ENCODE measurements at places on chromosomes 6 and 20.

DNA sequence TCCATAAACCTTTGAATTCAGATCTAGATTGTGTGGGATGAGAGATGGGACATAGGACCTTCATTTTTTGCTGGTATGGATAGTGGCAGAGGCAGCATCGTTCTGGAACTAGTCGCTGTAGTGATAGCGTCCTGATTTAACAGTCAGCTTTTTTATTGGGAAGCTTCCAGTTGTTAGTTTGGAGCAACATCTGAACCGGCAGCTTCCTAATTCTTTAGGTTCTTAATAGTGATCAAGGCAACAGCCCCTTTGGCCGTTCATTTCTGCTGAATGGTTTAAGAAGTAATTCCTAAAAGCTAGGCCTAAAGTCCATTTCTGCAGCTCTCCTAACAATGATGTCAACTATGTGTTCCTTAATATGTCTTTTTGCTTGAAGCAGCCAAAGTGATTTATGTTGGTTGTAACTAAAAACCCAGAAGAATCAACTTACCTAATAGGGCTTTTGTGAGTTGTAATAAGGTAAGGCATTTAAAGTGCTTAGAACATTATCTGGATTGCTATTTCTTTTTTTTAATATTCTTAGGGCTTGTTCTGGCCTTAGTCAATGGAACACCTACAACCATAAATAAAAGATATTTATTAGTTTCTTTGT, 90.3 kb downstream of the SHLD1 start:
- DNase-seq = peak; percentile 50

GRCh38 chr20:9609887-9610502, 95.6 kb downstream of the LAMP5 start:
- peak; percentile 77 for DNase-seq

- no peak for DNase-seq
These were observed 57.8 kb upstream of the NKAIN2 start for GRCh38 chr6:123745895-123746294.

DNA sequence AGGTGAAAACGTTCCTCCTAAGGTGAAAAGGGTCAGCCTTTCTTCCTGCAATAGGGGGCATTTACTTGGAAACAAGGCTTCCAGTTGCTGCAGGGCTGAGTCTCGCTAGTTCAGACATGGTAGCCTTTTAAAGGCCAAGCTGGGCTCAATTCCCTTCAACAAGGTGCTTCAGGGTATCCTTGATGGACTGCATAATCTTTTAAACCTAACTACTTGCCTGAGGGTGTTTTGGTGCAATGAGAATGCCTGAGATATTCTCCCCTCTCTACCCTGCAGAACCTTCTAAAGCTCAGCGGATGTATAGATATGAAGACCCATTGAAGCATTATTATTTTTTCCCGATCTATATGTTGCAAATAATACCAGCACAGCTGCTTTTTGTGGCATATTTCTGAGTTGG, 416.1 kb downstream of the QKI start:
- DNase-seq = no peak

- DNase-seq = no peak
These were observed 12.0 kb upstream of the RAET1E start for GRCh38 chr6:149909701-149910470.

- DNase-seq = peak; percentile 50
These were observed 79.5 kb downstream of the SESN1 start for GRCh38 chr6:109015176-109015575.

GRCh38 chr20:51402201-51402600, 140.3 kb downstream of the NFATC2 start:
- no peak for DNase-seq

GRCh38 chr6:71326611-71327010, 38.0 kb downstream of the OGFRL1 start:
- DNase-seq = no peak

- peak; percentile 86 for DNase-seq
These were observed 122.8 kb upstream of the COL21A1 start for GRCh38 chr6:56370127-56370540.

DNA sequence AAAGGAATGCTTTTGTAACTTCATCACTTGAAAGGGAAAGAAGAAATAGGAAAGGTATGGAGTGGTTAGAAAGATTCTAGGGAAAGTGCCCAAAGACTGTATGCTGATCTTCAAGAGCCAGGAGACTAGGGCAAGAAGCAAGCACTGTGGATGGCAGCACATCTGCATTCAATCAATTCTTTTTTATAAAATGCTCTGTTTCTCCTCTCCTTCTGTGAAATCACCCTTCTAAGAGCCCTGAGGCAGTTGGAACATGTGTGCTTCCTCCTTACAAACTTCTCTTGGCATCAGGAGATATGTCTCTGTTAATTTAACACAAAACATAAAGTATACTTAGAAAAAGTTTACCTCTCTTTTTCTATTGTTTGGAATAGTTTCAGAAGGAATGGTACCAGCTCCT, 1162.2 kb upstream of the GJE1 start:
- DNase-seq = no peak

GRCh38 chr6:41346441-41346840, 11.0 kb downstream of the NCR2 start:
- no peak for DNase-seq

DNA sequence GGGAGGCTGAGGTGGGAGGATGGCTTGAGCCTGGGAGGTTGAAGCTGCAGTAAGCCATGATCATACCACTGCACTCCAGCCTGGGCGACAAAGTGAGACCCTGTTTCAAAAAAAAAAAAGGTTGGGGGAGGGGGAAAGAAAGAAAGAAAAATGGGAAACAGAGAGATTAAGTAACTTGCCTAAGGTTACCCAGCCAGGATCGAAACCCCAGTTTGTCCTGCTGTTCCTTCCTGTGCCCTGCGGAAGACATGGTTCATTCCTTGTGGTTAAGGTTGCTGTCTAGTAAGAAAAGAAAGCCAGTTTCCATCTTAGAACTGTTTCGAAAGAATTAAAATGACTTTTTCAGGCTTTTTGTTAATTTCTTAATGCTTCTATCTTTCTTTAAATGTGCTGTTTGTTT, 29.8 kb downstream of the C6orf89 start:
- DNase-seq = no peak

DNA sequence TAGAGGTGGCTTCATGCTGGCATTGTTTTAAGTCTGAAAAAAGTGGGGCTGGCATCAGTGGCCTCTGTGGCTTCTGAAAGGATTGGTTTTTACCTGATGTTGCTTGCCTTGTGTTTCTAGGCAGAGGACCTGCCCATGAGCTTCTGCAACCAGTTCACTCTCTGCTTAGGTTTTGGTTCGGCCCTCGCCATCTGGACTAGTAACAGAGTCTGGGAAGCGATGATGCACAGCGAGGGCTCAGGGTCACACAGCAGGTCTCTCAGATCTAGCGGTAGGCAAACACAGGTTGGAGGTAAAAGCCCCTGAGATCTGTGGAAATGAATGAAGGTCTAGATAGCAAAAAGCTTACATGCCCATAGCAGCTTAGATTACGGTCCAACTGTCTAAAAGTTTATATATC, 6.8 kb upstream of the RBL1 start:
- DNase-seq = peak; percentile 45

GRCh38 chr20:46139908-46140482, 21.9 kb downstream of the CD40 start:
- DNase-seq = peak; percentile 96

DNA sequence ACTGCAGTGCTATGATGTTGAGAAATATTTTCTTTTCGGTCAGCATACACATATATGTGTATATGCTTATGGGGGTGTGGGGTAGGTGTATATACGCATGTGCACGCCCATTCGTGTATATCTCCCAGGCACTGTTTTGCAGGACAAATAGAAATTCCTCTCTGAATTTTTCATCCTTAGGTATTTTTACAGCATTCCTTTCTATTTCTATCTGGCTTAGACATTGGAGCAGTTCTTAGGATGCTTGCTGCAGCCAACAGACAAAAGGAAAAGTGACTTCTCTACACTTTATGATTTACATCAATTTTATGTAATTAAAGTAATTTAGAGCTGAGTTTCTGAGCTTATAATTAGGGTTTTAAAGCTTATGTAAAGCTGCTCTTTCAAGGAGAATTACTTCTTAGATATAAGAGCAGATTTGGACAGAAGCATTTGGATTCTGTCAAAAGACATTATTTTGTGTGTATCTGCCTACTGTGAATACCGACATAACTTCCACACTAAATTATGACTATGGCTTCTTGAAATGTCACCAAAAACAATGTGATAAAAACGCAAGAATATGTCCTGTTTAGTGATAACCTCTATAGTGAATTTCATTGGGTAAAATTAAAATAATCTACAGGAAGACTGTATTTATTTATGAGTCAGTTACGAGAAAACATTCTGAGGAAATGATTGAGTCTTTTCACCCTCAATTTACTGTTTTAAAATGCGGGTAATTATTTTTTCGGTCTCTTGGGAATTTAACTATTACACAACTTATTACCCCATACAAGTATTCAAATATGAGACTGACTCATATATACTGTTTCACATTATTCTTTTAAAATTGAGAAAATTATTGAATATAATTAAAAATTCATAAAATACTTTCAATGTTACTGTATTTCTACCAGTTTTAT, 21.3 kb upstream of the CEP43 start:
- DNase-seq = no peak

DNA sequence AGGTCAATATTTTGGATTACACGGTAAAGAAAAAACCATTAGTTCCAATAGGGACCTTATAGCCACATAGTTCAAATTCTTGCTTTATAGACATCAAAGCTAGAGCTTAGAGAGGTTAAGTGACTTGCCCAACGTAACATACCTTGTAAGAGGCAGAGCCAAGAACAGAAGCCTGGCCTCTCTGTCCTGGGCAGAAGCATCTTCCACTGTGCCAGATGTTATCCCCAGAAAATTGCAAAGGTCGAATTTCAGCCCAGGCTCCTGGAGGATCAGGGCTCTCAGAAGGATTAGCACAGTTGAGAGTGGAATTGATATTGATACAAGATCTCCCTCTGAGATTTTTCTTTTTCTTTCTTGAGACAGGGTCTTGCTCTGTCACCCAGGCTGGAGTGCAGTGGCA, 6.1 kb downstream of the SMIM28 start:
- DNase-seq = peak; percentile 56

GRCh38 chr6:21323577-21323976, 270.0 kb upstream of the SOX4 start:
- DNase-seq = peak; percentile 38

DNA sequence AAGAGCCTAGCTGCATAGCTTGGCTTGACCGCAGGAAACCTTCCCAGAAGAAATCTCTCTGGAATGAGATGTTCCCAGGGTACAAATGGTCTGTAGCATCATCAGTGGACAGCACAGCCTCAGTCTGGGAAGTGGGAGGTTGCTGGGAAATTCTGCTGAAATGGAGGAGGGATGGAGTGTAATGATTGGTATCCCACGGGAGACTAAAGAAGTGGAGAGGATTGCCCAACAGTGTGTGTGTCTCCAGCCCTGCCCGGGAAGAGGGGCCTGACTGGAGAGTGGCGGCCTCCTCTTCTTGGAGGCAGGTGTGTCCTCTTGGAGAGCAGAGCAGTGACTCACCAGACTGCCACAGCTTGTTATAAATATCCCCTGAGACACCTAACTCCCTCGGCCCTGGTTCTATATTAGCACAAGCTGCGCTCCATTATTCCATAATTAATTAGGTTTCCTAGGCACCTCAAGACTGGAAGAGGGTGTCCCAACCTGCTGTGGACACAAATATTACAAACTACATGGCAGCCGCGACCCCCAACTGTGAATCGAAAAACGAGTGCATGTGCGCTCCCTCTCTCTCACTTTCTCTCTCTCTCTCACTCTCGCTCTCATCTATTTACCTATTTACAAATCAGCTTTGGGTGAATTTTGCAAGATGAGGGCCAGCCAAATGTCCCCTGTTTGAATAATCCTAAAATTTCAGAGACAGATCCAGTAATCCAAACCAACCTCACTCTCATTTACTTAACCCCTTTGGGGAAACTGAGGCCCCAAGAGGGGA, 68.8 kb downstream of the FGD2 start:
- peak; percentile 59 for DNase-seq

- peak; percentile 26 for DNase-seq
These were observed 724.6 kb downstream of the UTRN start for GRCh38 chr6:145009711-145010110.

- no peak for DNase-seq
These were observed 8.8 kb upstream of the TRIM31 start for GRCh38 chr6:30121446-30122366.

DNA sequence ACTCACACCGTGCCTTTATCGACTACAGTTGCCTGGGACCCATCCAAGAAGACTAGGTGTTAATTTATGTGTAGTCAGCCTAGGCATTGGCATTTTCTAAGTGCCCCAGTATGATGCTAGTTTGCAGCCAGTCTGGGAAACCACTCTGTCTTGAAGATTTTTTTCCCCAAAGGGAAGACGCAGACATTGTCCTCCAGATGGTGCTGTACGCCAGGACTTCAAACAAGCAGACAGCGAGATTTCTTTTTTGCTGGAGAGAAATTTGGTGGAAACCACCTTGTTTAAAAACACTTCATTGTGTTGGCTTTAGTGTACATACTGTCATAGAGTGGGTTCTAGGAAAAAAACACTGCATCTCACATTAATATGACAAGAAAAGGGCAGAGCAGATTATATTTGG, 30.0 kb downstream of the ALDH5A1 start:
- peak; percentile 82 for DNase-seq

All from NCI-H69 (cell line).